ENCODE measurements at places on chromosomes 7 and 10.

GRCh38 chr7:152185558-152185957, 160.1 kb downstream of the GALNT11 start:
- no peak for DNase-seq

DNA sequence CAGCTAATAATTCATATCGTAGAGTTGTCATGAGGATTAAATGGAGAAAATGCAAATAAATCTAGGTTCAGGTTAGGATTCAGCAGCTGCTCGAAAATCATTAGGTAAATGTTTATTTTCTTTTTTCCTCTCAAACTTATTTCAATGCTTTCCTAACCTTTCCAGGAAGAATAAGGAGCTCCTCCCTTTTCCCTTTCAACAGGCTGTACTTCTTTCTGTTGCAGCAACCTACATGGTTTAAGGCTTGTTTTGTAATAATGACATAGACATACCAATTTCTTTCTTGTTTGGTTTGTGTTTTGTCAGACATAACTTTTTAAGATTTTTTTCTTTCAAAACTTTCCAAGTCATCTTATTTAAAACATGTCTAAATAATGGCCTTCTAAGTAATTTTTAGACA, 18.2 kb downstream of the GPR141 start:
- DNase-seq, result no peak

DNA sequence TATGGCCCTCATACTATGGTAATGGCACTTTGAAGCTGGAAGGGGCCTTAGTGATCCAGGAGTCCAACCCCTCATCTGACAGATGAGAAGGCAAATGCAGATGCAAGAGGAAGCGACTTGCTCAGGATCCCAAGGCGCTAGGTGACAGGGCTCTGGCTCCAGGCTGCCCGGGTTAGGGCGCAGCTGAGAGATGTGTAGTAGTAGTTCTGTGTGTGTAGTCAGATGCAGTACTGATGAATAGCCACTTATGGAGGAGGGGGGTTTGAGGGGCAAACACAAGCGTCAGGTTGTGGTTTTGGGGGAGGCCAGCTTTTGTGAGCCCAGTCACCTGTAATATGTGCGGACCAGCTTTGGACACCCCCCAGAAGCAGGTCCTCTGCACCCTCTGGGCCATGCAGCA, 4.8 kb downstream of the ADRA2A start:
- no peak for DNase-seq

- DNase-seq, result no peak
Measured at GRCh38 chr7:105874055-105874454, 2.3 kb downstream of the ATXN7L1 start.

DNA sequence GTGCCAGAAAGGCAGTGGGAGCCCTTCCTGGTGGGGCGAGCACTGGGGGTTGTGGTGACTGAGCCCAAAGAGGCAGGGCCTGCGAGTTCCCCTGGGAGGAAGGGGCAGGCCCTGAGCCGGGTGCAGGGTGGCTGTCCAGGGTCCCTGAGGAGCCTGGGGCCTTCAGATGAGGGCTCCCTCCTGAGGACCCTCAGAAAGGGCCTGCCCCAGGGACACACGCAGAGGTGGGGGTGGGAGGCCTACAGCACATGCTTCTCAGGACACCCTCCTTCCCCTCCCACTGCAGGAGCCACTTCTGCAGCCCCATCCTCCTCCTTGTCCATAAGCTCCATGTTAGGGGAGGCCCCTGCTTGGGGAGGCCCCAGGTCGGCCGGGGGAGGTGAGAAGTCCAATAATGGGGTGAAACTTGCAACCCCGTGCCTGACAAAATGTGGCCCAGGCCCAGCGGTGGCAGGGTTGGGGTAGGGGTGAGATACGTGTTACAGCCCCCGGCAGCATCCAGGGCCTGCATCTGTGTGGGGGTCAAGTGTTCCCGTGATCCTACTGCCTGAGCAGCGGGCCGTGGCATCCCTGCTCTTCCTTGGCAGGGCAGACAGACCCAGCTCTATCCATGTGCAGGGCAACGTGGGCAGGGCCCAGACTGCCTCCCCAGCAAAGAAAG, 31.8 kb upstream of the RET start:
- DNase-seq, result no peak

DNA sequence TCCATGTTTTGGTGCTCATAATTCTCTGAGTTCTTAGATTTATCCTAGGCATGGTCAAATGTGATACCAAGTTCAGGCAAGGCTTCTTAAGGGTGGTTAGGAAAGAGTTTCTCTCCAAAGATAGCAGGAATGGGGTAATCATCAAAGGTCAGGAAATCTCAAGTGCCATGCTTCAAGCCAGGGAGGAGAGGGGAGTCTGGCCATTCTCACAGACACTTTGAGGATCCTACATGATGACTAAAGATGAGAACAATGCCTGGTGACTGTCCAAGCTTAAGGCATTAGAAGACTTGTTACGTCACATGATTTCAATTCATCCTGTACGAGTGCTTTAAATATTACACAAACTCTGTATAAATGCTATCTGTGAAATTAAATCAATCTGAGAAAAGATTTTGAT, 59.4 kb downstream of the POM121L12 start:
- DNase-seq, result no peak

- DNase-seq, result no peak
Measured at GRCh38 chr10:6019796-6020195, 42.4 kb downstream of the IL2RA start.

DNA sequence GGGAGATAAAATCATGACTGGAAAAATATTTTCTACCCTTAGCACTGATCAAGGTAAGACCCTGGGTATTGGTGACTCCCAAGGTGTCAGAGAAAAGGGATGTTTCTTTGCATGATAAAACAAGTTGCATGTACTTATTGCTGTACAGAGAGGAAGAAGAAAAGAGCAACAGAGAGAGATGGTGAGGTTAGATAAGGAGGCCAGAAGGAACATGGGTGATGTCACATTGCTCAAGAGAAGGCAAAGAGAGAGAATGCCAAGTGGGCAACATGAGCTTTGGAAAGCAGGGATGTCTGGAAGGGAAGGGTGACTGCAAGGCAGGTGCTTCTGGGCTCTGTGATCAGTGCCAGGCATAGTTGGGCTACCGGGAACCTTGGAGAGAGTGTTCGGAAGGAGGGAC, 65.1 kb upstream of the ADARB2 start:
- DNase-seq, result no peak

DNA sequence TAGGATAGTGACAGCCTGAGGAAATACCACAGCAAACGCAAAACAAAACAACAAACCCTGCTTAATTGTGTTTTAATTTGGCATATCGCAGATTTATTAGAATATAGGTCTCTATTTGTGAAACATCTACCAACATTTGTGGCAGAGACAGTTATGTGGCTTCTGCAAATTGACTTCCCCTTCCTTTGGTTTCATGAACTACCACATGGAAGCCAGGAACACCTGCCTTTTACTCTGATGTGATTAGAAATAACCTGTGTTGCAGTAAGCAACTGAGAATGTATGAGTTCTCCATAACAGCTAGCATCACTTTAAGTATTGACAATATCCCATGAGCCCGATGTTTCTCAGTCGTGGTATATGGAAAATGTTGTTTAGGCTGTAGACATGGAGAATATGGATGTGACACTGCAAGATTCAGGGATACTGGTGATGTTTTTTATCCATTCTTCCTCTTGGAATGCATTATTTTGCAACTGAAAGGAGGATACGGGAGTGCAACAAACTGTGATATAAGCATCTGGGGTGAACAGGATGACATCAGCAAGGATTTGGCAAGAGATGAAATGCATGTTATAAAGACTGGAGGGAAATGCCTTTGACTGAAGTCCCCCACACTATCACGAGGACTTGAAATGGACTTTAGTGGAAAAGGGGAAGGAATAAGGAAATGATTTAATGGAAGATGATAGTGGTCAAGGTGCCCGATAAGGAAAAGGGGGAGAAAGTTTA, 95.9 kb downstream of the CUBN start:
- DNase-seq, result peak; percentile 59

- no peak for DNase-seq
Measured at GRCh38 chr10:20835335-20835734, 61.8 kb downstream of the NEBL start.

DNA sequence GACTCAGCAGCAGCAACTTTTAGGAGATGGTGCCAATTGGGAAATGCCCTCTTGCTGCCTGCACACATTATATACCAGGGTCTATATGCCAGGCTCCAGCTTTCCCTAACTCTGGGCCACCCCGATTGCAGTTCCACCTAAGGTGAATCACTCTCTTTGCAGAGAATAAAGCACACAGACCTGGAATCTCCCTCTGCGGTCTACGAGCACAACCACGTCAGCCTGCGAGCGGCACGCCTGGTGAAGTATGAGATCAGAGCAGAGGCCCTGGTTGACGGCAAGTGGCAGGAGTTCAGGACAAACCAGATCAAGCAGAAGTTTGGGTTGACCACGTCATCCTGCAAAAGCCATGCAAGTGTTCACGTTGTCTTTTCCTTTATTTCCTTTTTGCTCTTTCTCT, 38.2 kb upstream of the PLEKHA1 start:
- no peak for DNase-seq

- DNase-seq, result no peak
Measured at GRCh38 chr10:7551950-7552716, 114.6 kb downstream of the ITIH5 start.

GRCh38 chr10:101829561-101830315, 11.5 kb upstream of the OGA start:
- no peak for DNase-seq

DNA sequence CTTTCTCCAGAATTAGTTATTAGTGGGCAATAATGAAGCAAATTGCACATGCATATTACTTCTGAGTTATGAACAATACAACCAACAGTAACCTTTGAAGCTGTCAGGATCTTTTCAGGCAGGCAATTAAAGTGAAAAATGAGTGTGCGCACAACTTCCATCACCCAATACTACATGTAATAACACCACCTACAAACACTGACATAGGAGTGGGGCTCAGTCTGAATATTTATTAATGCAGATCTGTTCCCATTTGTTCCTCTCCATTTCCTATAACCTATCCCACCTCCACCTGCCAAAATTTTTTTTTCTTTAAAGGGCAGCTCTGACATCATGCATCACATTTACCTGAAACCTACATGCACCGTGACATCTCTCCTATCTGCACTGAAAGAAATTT, 177.2 kb downstream of the JAZF1 start:
- DNase-seq, result no peak

- DNase-seq, result no peak
Measured at GRCh38 chr10:30911303-30911863, 120.3 kb downstream of the ZNF438 start.

DNA sequence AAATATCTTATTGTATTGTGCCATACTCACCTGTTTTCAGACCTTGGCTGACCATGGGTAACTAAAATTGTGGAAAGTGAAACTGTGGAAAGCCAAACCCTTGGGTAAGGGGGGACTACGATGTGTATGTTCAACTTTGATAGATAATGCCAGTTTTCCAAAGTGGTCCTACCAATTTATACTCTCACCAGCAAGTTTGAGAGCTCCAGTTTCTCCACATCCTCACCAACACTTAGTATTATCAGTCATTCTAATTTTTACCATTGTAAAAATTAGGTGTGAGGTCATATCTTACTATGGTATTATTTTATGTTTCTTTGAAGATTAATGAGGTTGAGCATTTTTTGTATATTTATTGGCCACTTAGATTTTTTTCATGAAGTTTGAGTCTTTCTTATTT, 346.9 kb upstream of the PODXL start:
- DNase-seq, result no peak

GRCh38 chr7:97088364-97088763, 29.1 kb upstream of the SDHAF3 start:
- DNase-seq, result no peak

DNA sequence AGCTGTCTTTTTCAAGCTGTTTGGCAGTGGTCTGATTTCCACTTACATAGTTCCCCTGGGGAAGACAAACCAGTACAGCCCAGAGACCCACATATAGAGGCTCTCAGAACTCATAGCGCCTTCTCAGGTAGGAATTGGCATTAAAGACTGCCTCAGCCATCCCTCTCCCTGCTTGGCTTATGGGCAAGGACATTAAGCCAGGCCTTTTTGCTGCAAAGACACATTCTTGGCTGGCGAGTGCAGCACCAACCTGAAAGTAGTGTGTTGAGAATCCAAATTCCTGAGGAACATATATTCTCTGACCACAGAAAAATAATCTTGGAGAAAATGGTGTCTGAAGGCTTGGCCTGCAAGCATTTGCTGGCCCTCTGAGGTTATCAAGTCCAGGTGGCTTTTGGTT, 39.2 kb upstream of the HPS1 start:
- no peak for DNase-seq

- DNase-seq, result peak; percentile 82
Measured at GRCh38 chr10:4450981-4451908, 374.8 kb upstream of the AKR1E2 start.

GRCh38 chr10:89241486-89242344, 9.9 kb downstream of the LIPA start:
- no peak for DNase-seq

GRCh38 chr10:43648398-43649184, at the start of gene ZNF32:
ZNF32 (minus strand) TSS chr10:43648881; CDS start chr10:43646133, 2,748 bp downstream.
- DNase-seq, result peak; percentile 83

- peak; percentile 7 for DNase-seq
Measured at GRCh38 chr7:132337450-132338080, 238.7 kb downstream of the PLXNA4 start.

- DNase-seq, result peak; percentile 76
Measured at GRCh38 chr7:28163949-28164348, 16.6 kb downstream of the JAZF1 start.

- DNase-seq, result no peak
Measured at GRCh38 chr7:116423499-116423898, 76.0 kb upstream of the CAV2 start.

GRCh38 chr7:105426606-105427146, 38.0 kb upstream of the SRPK2 start:
- no peak for DNase-seq

DNA sequence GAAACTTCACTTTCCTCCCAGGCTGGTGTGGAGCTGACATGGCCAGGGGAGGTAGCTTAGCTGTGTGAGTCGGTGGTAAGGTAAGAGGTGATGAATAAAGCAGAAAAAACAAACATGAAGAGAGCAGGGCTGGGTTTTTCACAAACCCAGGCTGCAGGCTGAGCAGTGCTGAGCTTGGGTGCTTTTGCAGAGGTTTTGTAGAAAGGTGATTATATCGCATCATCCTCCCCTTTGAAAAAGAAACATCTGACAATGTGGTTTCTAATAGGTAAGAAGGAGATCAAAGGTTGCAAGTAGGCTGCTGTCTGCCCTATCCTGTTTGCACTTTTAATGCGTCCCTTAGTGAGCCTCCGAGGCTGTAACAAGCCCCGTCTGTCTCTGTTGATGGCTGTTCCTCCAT, 69.6 kb upstream of the GRM8 start:
- no peak for DNase-seq
